Stimulated activated effector memory CD8-positive, alpha-beta T cell treated with anti-CD3 and anti-CD28 coated beads, Interleukin-12 subunit alpha, Interleukin-12 subunit beta, amount 100 ng/mL, for 72 hours (primary cell): ENCODE measurements at places on chromosomes 16 and 17.

GRCh38 chr16:81251871-81252270 lies 13.4 kb downstream of the BCO1 start:
- no peak for DNase-seq

DNA sequence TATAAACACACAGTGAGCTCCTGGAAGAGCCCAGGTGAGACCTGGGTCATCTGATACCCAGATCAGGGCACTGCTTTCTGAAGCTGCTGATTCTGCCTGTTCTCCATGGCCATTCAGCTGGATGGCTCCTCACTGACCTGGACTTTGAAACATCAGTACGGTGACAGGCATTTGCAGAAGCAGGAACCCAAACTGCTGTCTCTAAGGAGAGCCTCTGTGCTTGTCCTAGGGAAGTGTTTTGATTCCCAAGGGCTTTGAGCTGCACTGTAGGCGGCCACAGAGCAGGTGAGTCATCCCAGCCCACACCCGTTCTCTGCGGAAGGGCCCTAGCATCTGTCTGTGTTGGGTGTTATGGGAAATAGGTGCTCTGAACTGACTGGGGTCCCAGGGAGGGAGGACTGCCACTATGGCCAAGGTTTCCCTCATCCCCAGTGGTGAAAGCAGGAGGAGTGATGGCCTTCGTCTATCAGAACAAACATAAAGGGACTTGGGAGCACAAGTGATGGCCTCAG lies 60.7 kb upstream of the ADCY9 start:
- no peak for DNase-seq

- DNase-seq = no peak
Observed at GRCh38 chr17:62601471-62601870, 26.0 kb upstream of the MRC2 start.

GRCh38 chr17:56815711-56816110 lies 18.0 kb downstream of the C17orf67 start:
- DNase-seq = no peak

DNA sequence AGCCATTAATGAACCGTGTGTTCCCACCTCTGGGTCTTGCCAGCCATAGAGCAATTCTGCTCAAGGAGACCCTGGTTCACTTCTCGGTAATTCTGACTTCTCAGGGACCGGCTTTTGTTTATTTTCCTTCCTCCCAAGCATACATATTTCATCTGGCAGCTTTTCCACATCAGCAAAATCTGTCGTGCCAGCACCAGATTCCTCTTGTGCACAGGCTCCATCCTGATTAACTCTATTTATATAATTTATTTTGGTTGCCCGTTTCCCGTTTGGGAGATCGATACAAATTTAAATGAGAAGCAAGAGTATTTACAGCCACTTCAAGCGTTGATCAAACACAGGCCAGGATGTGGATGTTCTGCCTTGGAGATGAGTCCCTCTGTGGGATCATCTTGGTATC lies 161.9 kb upstream of the XYLT1 start:
- no peak for DNase-seq

GRCh38 chr16:85663891-85664321 lies 24.8 kb downstream of the GINS2 start:
- DNase-seq = no peak

DNA sequence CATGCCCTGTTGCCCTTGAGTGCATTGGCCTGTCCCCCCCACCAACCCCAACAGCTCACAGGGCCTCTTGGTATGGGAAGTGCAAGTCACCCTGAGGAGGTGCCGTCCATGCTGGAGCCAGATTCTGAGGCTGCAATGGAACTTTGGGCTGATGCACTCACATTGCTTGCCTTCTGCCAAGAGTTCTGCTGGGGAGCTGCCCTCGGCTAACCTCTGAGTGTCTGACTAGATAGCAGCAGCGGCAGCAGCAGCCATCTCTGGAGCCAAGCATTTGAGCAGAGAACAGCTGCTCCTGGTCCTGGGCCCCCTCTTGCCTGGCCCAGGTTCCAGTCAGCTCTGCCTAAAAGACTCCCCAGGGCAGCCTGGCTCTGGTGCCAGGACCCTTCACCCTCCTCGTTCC lies 61.5 kb downstream of the GNAO1 start:
- no peak for DNase-seq

DNA sequence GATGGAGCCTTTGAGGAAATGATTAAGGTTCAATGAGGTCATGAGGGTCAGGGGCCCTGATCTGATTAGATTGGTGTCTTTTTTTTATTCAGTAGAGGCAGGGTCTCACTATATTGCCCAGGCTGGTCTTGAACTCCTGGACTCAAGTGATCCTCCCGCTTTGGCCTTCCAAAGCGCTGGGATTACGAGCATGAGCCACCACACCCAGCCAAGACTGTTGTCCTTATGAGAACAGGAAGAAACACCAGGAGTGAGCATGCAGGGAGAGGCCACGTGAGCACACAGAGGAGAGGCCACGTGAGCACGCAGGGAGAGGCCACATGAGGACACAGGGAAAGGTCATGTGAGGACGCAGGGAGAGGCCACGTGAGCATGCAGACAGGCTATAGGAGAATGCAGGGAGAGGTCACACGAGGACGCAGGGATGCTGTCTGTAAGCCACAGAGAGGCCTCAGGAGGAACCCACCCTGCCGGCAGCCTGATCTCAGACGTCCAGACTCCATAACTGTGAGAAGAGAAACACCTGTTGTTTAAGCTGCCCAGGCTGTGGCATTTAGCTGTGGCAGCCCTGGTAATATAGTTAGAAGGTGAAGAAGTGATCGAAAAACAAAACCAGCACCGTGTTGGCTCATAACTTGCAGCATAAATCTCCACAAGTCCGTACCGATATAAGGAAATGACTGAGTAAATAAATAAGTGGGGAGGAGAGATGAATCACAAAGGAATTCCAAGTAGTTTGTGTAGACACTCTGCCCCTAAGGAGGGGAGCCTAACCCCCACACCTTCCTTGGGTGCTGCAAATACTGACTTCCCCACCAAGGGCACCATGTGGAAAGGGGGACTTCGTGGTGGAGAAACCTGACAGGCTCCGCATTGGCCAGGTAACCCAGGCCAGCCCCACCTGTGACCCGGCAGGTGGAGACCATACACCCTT lies 14.6 kb upstream of the CSNK1D start:
- DNase-seq = no peak

GRCh38 chr17:27798376-27798775 lies 2.0 kb downstream of the NOS2 start:
- no peak for DNase-seq

DNA sequence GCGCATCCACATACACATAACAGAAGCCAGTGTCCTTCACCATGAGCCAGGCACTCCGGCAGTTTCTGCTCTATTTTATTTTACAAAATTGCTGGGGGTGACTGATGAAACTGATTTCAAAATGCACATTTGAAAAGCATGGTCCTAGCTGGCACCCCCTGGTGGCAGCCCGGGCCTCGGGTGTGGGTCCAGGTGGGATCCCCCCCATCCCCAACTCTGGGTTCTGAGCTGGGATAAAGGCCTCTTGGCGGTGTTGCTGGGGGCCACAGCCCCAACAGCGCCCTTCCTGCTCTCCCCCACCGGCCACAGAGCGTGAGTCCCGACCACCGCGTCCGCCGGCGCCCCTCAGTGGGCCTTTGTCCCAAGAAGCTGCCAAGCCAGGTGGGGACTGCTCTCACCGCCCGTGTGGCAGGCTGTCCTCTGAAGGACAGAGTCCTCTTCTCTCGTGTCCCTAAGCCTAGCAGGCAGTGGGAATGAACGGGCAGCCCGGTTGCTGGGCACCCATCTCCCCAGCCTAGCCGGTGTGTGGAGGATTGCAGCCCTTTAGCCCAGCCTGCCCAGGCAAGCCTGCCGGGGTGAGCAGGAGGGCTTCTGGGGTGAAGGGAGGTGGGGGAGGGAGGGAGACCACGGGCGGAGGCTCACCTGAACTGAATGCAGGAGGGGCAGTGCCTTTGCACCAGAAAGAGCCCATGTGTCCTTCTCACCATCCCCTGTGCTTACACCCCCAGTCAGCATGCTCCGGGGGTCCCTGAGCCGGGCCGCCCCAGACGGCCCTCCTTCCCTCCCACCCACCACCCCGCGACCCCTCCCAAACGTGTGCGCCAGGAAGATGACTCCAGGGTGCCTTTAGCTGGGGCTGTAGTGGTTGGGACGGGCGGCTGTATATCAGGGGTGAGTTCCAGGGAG lies 898 bp downstream of the SNAI3 start:
- no peak for DNase-seq

GRCh38 chr16:4330277-4330874 lies 14.5 kb downstream of the GLIS2 start:
- peak; percentile 85 for DNase-seq

DNA sequence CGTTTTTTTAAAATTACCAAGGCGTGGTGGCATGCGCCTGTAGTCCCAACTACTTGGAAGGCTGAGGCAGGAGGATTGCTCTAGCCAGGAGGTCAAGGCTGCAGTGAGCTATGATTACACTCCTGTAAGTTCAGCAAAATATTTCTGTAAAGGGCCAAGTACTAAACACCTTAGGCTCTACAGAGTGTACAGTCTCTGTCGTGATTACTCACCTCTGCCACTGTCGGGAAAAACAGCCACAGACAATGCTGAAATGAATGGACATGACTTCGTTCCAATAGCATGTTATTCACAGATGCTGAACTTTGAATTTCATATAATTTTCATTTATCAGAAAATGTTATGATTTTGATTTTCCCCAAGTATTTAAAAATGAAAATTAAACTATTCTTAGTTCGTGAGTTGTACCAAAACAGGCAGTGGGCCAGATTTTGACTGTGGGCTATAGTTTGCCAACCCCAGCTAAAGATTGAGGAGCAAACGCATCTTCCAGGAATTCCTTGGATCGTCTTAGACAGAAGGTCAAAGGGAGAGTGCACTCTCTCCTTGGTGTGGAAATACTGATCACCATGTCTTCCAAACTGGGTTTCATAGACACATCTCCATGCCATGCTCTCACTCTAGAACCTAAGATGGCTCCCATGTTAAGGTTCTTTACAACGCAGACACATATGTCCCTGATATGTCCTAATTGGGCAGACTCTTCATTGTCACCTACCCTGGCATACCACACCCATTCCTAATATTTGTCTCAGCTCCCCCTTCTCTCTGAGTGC lies 89.5 kb downstream of the MARF1 start:
- no peak for DNase-seq

GRCh38 chr17:81036197-81036941 lies 1.4 kb downstream of the BAIAP2 start:
- no peak for DNase-seq

- no peak for DNase-seq
Observed at GRCh38 chr16:77919761-77920415, 102.5 kb upstream of the CLEC3A start.

GRCh38 chr16:62038225-62038624 lies 2.0 kb upstream of the CDH8 start:
- no peak for DNase-seq

DNA sequence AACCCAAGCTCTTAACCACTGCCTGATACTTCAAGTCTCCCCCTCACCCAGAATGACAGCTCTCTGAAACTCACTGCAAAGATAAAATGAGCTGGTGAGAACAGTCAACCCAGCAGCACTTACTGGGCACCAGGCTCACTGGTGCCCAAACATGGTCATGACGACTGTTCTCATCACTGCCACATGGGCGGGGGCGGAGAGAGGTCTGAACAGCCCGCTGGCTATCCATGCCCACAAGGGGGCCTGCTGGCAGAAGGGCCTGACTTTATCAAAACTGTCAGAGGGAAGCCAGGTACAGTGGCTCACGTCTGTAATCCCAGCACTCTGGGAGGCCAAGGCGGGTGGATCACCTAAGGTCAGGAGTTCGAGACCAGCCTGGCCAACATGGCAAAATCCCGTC lies 4.0 kb downstream of the MYBBP1A start:
- no peak for DNase-seq

DNA sequence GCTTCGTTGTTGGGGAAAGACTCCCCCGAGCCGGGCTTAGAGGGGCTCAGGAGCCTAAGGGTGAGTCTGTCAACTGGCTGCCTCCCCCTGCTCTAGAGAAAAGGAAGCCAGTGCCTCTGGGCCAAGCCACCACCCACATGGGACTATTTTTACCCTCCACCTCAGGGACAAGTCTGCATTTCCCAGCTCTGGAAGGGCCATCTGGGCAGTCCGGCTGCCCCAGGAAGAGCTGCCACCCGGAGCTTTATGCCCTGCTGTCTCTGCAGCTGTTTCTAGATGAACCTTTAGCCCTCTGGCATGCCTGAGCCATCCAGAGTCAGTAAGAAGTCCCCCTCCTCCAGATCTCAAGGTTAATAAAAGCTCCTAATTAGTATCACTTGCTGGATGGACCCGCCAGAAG lies 5.3 kb upstream of the RPRML start:
- DNase-seq = no peak

DNA sequence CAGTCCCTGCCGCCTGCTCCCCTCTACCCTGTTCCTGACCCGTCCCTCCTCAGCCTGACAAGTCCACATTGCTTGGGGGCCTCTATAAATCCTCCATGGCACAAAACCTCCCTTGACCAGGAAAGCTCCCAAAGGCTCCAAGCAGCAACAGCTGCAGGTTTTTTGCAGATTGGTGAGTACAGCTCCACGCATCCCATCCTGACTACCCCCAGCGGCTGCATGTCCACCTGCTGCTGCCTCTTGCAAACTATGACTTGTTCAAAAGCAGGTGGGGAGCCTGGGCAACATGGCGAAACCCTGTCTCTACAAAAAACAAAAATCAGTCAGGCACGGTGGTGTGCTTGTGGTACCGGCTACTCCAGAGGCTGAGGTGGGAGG lies 122.8 kb downstream of the ANKRD11 start:
- DNase-seq = no peak

DNA sequence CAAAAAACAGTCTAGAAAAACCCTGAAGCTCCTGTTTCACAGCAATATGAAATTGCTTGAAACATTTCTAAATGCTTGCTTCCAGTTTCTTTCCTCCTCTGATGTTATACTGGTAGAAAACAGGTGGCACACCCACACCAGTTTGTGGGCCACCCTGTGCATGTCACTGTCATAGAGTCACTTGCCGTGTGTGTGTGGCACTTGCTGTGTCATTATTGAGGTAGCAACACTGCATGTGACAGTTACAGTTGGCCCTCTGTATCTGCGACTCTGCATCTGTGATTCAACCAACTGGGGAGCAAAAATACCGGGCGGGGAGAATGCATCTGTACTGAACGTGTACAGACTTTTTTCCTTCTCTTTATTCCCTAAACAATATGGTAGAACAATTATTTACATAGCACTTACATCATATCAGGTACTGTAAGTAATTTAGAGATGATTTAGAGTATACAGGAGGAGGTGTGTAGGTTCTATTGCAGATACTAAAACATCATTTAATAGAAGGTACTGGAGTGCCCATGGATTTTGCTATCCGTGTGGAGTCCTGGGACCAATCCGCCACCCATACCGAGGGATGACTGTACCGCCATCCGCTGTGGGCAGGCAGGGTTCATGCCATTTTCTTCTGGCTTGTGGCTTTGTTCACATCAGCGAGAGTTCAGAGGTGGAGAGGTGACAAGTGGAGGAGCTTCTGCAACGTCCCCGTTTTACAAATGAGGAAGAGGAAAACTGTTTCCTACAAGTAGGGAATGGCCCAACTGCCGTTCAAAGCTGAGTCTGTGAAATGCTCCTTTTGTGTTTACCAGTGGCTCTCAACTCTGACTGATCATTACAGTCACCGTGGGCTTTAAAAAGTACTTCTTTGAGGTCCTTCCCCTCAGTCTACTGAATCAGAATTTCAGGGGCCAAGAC lies 373.7 kb downstream of the SNX29 start:
- DNase-seq = no peak

GRCh38 chr17:13485327-13485726 lies 116.4 kb downstream of the HS3ST3A1 start:
- no peak for DNase-seq
